ENCODE measurements at places on chromosomes 12 and 14.

- DNase-seq, result no peak
These were observed 32.9 kb downstream of the SLC15A4 start for GRCh38 chr12:128790653-128791373.

DNA sequence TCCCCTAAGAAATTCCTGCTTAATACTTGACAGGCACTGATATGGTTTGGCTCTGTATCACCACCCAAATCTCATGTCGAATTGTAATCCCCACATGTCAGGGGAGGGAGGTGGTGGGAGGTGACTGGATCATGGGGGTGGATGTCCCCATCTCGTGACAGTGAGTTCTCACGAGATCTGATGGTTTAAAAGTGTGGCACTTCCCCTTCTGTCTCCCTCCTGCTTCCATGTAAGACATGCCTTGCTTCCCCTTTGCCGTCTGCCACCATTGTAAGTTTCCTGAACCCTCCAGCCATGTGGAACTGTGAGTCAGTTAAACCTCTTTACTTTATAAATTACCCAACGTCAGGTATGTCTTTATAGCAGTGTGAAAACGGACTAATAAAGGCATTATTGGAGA lies 198.0 kb downstream of the FOXN3 start:
- DNase-seq, result no peak

GRCh38 chr12:117803001-117803400 lies 165.8 kb downstream of the KSR2 start:
- DNase-seq, result no peak

GRCh38 chr14:58584383-58584782 lies 53.4 kb upstream of the DACT1 start:
- no peak for DNase-seq

DNA sequence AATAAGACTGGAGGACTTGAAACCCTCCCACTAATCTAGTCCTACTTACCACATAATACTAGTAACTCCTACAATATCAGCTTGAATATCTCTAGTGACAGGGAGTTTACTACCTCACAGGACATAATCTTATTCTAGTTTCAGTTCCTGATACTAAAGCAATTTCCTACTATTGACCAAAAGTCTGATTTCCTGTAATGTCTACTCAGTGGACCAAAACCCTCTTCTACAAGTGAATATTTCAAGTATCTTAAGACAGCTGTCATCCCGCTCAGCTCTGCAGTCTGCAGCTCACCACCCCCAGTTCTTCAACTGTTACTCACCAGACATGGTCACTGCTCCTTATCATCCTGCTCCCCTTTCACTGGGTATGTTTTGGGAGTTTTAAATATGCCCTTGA lies 70.8 kb upstream of the TMCC3 start:
- no peak for DNase-seq

GRCh38 chr12:538731-539539 lies 79.2 kb downstream of the B4GALNT3 start:
- no peak for DNase-seq

DNA sequence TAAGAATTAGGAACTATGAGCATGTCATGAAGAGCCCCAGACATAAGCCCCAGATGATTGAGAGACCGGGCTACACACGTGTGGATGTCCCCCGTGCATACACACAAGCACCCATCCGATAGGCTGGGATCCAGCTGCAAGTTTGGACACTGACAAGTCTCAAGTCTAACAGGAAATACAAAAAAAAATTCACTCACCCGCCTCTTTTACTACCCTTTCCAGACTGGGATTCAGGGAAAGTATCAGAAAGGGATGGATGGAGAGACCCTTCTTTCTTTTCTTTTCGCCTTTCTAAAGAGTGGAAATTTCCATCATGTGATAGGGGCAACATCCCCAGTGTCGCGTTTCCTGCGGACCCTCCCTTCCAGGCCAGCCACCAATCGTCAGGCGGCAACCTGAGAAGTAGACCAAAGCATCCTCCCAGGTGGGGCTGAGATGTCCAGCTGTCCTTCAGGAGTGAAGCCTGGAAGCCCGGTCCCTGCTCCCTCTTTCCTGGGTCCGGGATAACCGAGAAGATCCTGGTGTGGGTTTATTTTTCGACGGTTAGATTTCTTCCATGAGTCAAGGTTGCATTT lies 6.4 kb upstream of the SLC38A4 start:
- DNase-seq, result no peak

DNA sequence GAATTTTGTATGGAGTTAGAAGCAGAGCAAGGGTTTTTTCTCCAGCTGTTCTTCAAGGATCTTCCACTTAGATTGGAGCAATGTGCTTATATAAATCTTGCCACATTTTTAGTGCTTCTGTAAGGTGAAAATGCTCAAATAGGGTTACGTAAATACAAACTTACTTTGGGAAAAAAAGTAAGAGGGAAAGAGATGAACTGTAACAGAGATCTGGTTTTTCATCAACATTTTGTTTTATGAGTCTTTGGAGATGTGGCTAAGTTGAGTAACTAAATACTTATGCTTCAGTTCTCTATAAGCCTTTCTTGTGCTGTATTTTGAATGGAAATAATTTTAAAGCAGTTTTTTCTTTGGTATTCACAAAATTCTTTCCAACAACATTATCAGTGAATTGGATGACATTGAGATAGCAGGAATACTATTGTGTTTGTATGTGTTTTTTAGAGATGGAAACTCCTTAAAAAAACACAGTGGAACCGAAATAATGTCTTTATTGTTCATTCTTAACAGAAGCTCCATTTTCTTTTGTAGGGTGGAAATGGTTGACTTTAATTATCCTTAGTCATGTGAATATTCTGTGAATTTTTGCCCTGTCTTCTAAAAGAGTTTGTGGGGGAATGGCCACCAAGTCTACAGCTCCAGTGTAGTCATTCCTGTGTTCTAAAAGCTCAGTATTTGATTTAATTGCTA lies 45.7 kb downstream of the NPAS3 start:
- no peak for DNase-seq

DNA sequence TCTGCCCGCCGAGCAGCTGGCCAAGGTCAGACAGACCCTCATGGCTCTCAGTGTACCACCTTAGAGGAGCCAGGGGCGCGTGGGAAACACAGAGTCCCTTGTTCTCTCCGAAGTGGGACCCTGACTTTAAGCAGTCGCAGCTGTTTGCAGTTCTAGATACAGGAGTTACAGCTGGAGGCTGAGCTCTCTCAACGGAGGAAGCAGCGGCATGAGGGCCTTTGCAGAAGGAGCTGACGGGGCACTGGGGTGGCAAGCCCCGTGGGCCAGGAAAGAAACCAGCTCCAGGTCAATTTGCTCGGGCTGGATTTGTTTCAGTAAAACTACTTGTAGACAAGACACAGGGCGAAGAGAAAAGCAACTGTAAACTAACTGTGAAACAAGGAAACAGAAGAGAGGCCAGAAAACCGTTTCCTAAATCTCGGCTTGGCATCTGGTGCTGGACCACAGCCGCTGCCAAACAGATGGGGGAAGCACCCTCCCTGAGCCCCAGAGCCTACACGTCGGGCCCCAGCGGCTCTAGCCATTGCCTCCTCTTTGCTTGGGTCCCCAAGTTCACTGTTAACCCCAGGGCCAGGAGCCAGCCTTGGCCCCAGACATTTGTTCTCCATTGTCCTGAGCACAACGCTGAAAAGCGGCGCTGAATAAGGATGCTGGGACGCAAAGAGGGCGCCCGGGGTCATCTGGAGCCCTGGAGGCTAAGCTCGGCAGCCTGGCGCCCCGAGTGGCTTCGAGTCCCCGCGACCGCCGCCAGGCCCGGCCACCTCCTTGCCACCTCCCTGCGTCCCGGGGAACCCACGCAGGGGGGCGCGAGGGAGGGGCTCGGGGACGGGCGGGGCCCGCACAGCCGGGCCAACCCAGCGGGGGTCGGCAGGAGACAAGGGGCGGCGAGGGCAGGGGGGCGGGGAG lies 914 bp upstream of the PACS2 start:
- DNase-seq, result no peak

DNA sequence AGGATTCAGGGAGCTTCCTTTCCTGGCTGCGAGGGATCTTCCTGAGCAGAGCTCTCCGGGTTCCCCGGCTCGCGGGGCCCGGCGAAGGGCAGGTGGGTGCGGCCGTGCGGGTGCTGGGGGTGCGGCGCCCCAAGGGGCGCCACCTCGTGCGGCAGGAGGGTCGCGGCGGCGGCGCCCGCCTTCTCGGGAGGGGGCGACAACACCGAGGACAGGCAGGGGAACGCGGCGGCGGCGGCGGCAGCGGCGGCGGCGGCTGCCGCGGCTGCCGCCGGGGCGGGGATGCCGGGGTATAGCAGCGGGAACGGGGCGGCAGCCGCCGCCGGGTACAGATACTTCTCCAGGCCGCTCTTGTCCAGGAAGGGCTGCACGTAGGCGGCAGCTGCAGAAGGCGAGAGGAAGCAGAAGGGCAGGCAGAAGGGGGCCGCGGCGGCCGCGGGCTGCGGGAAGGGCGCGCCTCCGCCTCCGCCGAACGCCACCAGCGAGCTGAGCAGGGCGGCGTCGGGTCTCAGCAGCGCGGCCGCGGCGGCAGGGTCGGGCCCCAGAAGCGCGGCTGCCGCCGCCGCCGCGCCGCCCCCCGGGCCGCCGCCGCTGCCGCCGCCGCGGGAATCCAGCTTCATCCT lies 2.7 kb downstream of the BHLHE41 start:
- no peak for DNase-seq

GRCh38 chr12:52672321-52672933 lies 7.8 kb downstream of the KRT1 start:
- DNase-seq, result no peak

- no peak for DNase-seq
These were observed 494.3 kb upstream of the GARIN6 start for GRCh38 chr12:99153293-99153692.

DNA sequence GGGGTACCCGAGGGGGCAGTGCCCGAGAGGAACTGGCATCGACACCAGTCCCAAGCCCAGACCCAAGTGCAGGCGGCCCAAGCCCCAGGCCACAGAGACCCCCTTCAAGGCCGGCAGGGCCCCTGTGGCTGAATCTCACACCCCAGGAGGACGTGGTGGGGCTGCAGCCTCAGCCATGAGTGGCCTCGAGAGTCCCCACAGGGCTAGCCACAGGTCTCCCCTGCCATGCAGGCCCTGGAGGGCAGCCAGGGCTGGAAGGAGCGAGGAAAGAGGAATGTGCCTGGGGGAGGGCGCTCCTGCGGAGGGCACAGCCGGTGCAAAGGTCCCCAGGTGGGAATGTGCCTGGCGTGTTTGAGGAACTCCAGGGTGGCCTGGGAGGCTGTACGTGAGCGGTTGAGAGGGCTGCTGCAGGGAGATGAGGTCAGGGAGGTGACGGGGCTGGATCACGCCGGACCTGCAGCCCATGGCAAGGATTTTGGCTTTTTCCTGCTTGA lies 86.1 kb downstream of the NCOR2 start:
- DNase-seq, result no peak

DNA sequence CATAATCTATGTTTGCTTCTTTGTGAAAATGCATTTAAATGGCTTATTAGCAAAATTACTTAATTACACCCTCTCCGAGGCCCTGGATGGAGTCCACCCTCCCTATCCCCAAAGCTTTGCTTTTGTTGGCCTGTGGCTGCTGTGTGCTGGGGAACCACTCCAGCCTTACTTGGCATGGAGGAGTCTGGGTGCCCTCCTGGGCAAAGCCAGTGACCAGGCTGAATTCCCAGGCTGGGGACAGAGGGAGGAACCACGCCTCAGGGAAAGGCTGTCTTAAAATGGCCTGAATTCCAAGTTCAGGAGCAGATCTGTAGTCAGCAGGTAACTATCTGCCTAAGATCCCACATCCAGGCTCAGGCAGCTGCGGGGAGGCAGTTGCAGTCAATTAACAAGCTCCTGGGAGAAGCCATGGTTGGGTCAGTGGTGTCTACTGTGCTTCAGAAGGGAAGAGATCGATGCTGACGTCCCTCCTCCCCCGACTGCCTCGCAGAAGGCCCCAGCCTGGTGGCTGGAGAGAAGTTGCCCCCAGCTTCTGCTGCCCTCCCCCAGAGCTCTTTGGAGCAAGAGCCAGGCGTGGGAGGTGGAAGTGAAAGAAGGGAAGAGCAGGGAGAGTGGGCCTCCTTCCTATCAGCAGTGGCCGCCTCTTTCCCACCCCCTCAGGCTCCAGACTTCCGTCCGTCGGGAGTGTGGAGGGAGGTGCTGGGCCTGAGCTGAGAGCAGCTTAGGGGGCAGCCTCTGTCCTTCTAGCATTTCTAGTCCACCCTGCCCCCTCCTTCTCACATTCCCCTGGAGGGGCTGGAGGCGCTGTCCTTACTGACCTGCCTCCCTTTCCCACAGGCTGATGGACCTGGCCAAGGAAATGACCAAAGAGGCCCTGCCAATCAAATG lies 11.3 kb downstream of the VASH1 start:
- no peak for DNase-seq

GRCh38 chr12:66131067-66131688 lies 628 bp upstream of the LLPH start:
- DNase-seq, result no peak

- no peak for DNase-seq
These were observed 157.3 kb downstream of the BTG1 start for GRCh38 chr12:91988086-91988923.

DNA sequence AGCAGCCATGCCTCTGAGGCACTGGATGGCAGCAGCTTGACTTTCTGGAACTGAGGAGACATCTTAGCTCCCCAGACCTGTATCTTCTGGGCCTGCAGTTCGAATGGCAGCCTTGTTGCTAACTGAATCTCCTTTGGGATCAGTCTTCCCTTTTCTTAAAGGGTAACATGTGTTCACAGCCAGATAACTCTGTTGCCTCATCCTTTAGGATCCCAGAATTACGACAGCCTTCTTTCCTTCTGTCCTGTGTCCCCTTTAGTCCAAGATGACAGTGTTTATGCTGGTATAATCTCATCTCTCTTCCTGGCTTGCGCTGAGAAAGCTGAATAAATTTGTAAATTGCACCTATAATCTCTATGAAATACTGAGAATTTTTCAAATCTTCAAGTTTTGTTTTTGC lies 9.1 kb upstream of the ERC1 start:
- DNase-seq, result no peak

DNA sequence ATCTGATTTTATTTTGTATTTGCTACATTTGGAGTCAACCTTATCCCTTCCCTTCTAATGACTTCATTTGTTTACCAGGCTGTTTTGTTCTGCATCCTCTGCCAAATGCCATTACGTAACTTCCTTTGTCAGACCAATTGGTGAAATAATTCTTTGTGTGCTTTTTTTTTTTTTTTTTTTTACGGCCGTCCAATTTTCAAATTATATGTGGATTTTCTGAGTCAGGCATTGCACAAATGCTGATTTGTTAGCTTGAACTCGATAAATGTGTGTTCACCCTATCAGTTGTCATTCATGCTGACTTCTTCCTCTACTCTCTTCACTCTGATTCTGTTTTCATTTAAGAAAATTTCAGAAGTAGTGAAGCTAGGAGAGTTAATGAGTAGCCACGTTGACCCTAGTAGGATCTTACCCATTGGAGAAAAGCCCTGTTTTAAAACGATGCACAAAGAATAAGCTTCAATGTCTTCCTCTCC lies 386.2 kb downstream of the DIO2 start:
- peak; percentile 26 for DNase-seq
